CD4-positive, CD25-positive, alpha-beta regulatory T cell (primary cell): ENCODE measurements at places on chromosomes 1 and 21. TPM values are rescaled to one million over a fixed set of nuclear protein-coding genes. Genes with fewer than 3 reads are reported as not detected.

- no peak overlapping the region for H3K4me3 ChIP-seq
- no peaks in the 10 kb centered on the region for H3K27me3 ChIP-seq
- no peak for DNase-seq
- no peaks in the 10 kb centered on the region for H3K4me1 ChIP-seq
- H3K36me3 ChIP-seq, result no peaks in the 10 kb centered on the region
Observed at GRCh38 chr1:93659822-93660503, 21.7 kb downstream of the BCAR3 start.

DNA sequence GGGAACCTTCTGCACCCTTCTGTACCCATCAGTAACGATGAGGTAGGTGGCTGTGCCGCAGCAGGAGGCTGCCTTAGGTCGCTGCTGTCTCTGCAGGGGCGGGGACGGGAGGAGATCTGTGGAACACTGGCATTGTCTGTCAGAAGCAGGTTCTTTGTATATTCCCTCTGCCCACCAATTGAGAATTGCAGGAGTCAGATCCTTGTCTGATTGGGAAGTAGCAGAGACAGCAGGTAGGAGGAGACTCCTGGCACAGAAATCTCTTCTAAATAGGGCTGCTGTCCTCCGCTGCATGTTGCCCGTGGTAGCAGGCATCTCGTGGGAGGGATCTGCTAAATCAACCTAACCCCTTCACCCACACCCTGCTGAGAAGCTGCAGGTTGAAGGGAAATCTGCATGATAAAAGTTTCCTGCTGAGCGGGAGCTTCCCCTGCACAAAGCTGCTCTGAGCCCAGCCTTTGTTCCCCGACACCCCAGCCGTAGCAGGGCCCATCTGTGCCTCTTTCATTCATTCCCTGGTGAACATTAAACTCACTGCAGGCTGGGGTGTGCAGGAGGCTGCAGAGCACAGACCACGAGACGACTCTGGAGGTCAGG is 15.9 kb downstream of the SARS1 start:
- no peak overlapping the region for H3K27ac ChIP-seq
- no peak overlapping the region for H3K4me3 ChIP-seq
- no peaks in the 10 kb centered on the region for H3K27me3 ChIP-seq
- peaks cover 82% of the 10 kb centered on the region for H3K36me3 ChIP-seq
- no peaks in the 10 kb centered on the region for H3K4me1 ChIP-seq

- DNase-seq, result no peak
- H3K4me1 ChIP-seq, result peaks cover 65% of the 10 kb centered on the region
- no peaks in the 10 kb centered on the region for H3K27me3 ChIP-seq
- H3K36me3 ChIP-seq, result no peaks in the 10 kb centered on the region
- H3K4me3 ChIP-seq, result peak overlapping the region; percentile 83
Observed at GRCh38 chr1:193539731-193540459, 353.5 kb upstream of the B3GALT2 start.

- H3K4me3 ChIP-seq, result no peak overlapping the region
- H3K27me3 ChIP-seq, result no peaks in the 10 kb centered on the region
- no peak for DNase-seq
Observed at GRCh38 chr1:156756355-156756754, 4.9 kb upstream of the HDGF start.

Gene CD5L
- not detected for total RNA-seq

DNA sequence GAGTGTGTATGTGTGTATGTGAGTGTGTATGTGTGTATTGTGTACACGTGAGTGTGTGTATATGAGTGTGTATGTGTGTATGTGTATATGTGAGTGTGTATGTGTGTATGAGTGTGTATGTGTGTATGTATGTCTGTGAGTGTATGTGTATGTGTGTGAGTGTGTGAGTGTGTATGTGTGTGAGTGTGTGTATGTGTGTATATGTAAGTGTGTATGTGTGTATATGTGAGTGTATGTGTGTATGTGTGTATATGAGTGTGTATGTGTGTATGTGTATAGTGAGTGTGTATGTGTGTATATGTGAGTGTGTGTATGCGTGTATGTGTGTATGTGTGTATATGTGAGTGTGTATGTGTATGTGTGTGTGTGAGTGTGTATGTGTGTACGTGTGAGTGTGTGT is 49.2 kb downstream of the GREM2 start:
- H3K4me3 ChIP-seq, result no peak overlapping the region
- no peaks in the 10 kb centered on the region for H3K36me3 ChIP-seq
- no peaks in the 10 kb centered on the region for H3K27me3 ChIP-seq
- DNase-seq, result no peak
- H3K27ac ChIP-seq, result no peak overlapping the region

DNA sequence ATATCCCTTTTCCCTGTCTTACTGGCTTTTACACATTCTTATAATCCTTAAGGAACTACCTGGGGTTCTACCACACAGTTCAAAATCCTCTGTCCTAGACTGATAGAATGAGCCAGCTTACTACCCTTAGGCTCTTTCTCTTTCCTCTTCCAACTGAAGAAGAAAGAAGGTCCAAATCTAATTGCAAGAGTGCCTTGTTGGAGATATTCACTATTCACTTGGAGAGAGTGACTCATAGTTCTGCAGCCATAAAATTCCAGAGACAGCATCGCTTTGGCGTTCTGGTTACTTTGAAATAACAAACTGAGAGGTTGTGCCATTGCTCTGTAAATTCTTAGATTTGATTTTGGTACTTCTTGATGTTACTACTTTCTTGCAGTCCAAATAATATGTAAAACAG is 4.2 kb downstream of the CADM3 start:
- H3K4me1 ChIP-seq, result no peaks in the 10 kb centered on the region
- peaks cover 25% of the 10 kb centered on the region for H3K27me3 ChIP-seq
- DNase-seq, result no peak
- no peak overlapping the region for H3K27ac ChIP-seq
- H3K4me3 ChIP-seq, result no peak overlapping the region

GRCh38 chr1:147821883-147822282 is 61.5 kb upstream of the GJA5 start:
- H3K36me3 ChIP-seq, result no peaks in the 10 kb centered on the region
- DNase-seq, result no peak
- no peak overlapping the region for H3K27ac ChIP-seq

Gene ST6GALNAC5
- not detected for total RNA-seq

DNA sequence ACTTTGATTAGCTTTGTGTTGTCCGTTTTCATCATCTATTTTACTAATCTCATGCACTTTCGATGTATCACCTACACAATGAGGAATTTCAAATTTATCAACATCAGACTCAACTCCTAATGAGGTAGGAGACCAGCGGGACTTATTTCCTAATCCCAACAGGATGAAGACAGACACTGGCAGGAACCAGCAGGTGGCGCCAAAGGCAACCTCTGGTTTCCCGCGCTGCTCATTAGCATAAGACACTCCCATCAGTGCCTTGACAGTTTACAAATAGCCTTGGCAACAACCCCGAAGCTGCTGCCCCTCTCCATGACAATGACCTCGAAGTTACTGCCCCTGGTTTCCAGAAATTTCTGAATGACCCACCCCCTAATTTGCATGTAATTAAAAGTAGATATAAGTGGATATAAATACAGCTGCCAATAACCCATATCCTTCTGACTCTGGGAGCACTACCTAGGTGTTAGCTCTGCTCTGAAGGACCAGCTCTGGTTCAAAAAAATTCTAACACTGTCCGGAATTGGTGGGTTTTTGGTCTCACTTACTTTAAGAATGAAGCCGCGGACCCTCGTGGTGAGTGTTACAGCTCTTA is 974.8 kb downstream of the ADGRL2 start:
- peak; percentile 22 for DNase-seq
- H3K27ac ChIP-seq, result no peak overlapping the region
- no peaks in the 10 kb centered on the region for H3K36me3 ChIP-seq
- no peaks in the 10 kb centered on the region for H3K27me3 ChIP-seq

DNA sequence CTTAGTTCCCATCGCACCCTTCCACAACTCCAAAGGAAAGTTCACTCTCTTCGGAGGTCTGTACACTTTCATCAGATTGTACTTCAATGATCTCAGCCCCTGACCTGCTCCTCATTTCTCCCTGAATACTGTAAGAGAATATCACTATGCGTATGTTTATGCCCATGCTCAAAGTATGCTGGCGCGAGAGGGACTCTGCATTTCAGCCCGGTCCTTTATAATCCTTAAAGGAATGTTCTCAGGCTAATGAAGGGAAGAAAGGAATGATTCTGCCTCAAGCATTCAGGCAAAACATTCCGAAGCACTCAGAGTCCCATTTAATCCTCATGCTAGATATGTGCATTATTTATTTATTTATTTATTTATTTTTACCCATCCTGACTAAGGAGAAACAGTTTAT is 76.8 kb downstream of the PLD5 start:
- no peaks in the 10 kb centered on the region for H3K4me1 ChIP-seq
- H3K4me3 ChIP-seq, result no peak overlapping the region
- H3K27me3 ChIP-seq, result no peaks in the 10 kb centered on the region

Gene DIPK1A
- total RNA-seq, result 10.9 TPM

Gene ACTL8
- total RNA-seq, result not detected

DNA sequence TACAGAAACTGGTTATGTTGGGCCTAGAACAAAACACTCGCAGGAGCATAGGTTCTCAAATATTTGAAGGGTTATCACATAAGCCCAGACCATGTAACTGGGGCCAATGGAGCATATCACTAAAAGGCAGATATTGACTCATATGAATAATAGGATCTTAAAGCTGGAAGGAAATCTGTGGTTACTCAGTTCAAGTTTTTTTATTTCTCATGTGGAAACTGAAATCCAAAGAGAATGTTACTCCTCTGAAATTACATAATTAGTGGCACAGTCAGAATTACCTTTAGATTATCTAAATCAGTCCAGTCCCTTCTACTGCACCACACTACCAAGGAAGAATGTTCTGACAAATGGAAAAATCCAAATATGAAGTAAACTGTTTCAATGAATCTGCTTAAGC is 12.0 kb downstream of the SLAMF8 start:
- no peak overlapping the region for H3K27ac ChIP-seq
- peaks cover 4% of the 10 kb centered on the region for H3K36me3 ChIP-seq
- H3K4me1 ChIP-seq, result no peaks in the 10 kb centered on the region
- H3K4me3 ChIP-seq, result no peak overlapping the region

- no peaks in the 10 kb centered on the region for H3K4me1 ChIP-seq
- no peaks in the 10 kb centered on the region for H3K36me3 ChIP-seq
- DNase-seq, result no peak
- no peak overlapping the region for H3K4me3 ChIP-seq
- no peak overlapping the region for H3K27ac ChIP-seq
- no peaks in the 10 kb centered on the region for H3K27me3 ChIP-seq
Observed at GRCh38 chr1:90413519-90413918, 303.6 kb downstream of the BARHL2 start.

DNA sequence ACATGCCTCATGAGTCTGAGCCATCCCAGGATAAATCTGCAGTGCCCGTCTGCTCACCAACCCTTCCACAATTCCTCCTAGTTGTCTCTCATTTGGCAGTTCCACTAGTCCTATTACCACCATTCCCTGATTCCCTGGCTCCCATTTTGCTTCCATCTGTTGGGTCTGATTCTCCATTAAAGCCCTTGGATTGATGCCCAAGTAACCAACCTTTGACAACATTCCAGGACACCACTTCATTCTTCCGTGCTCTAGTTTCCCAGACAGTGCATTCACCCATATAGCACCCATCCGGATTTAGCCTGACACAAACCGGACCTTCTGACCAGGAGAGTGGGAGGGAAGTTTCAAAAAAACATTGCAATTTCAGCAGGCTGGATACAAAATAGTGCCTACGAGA is 189.4 kb upstream of the PALMD start:
- no peak for DNase-seq

- no peaks in the 10 kb centered on the region for H3K36me3 ChIP-seq
- peaks cover 16% of the 10 kb centered on the region for H3K4me1 ChIP-seq
- H3K27ac ChIP-seq, result no peak overlapping the region
- H3K27me3 ChIP-seq, result no peaks in the 10 kb centered on the region
- peak overlapping the region; percentile 92 for H3K4me3 ChIP-seq
Observed at GRCh38 chr1:91501971-91502671, 1.5 kb downstream of the CDC7 start.

- H3K27me3 ChIP-seq, result no peaks in the 10 kb centered on the region
- peaks cover 74% of the 10 kb centered on the region for H3K36me3 ChIP-seq
- peaks cover 97% of the 10 kb centered on the region for H3K4me1 ChIP-seq
- no peak for DNase-seq
- H3K27ac ChIP-seq, result peak overlapping the region; percentile 80
- peak overlapping the region; percentile 67 for H3K4me3 ChIP-seq
Observed at GRCh38 chr1:209761011-209761635, 5.3 kb downstream of the TRAF3IP3 start.

Gene CLCNKB
- total RNA-seq, result not detected

Gene C1orf115
- 0.25 TPM for total RNA-seq

Gene NOTCH2
- total RNA-seq, result 54.2 TPM

- no peak for DNase-seq
- H3K4me1 ChIP-seq, result no peaks in the 10 kb centered on the region
- no peak overlapping the region for H3K27ac ChIP-seq
Observed at GRCh38 chr1:184461321-184461720, 74.5 kb downstream of the C1orf21 start.

GRCh38 chr1:195530961-195531360 is 1077.3 kb downstream of the KCNT2 start:
- H3K27me3 ChIP-seq, result no peaks in the 10 kb centered on the region
- no peak overlapping the region for H3K4me3 ChIP-seq
- no peak for DNase-seq

- H3K36me3 ChIP-seq, result no peaks in the 10 kb centered on the region
- H3K4me1 ChIP-seq, result peaks cover 6% of the 10 kb centered on the region
- H3K27me3 ChIP-seq, result no peaks in the 10 kb centered on the region
- no peak for DNase-seq
Observed at GRCh38 chr1:41492341-41492848, 7.9 kb upstream of the EDN2 start.

- H3K27me3 ChIP-seq, result no peaks in the 10 kb centered on the region
- H3K4me3 ChIP-seq, result no peak overlapping the region
- no peak overlapping the region for H3K27ac ChIP-seq
- no peak for DNase-seq
- H3K4me1 ChIP-seq, result no peaks in the 10 kb centered on the region
Observed at GRCh38 chr21:20802201-20802600, 196.0 kb upstream of the NCAM2 start.

Gene KRTAP19-7
- not detected for total RNA-seq

Gene SIK1
- 243 TPM for total RNA-seq

- no peak for DNase-seq
- no peak overlapping the region for H3K27ac ChIP-seq
- H3K4me1 ChIP-seq, result peaks cover 4% of the 10 kb centered on the region
- no peaks in the 10 kb centered on the region for H3K27me3 ChIP-seq
- H3K4me3 ChIP-seq, result no peak overlapping the region
Observed at GRCh38 chr1:84497631-84498275, 8.4 kb upstream of the SPATA1 start.

GRCh38 chr1:36784147-36784859 is 250.0 kb downstream of the GRIK3 start:
- H3K27me3 ChIP-seq, result no peaks in the 10 kb centered on the region
- H3K27ac ChIP-seq, result no peak overlapping the region
- no peaks in the 10 kb centered on the region for H3K4me1 ChIP-seq
- DNase-seq, result no peak
- H3K36me3 ChIP-seq, result no peaks in the 10 kb centered on the region

Gene TMEM61
- total RNA-seq, result not detected

GRCh38 chr1:119012383-119012782 is 24.2 kb upstream of the TBX15 start:
- H3K27ac ChIP-seq, result no peak overlapping the region
- H3K4me1 ChIP-seq, result peaks cover 8% of the 10 kb centered on the region
